ENCODE measurements at places on chromosomes 6 and 20. TPM values are rescaled to one million over a fixed set of nuclear protein-coding genes. Genes with fewer than 3 reads are reported as not detected.

ARMC2 gene
- polyA plus RNA-seq = 6.5 TPM

CCR6 gene
- not detected for polyA plus RNA-seq

GGTLC1 gene
- polyA plus RNA-seq = not detected

FOXS1 gene
- polyA plus RNA-seq = 4.1 TPM

- peaks cover 8% of the 10 kb centered on the region for H3K4me1 ChIP-seq
- H3K27ac ChIP-seq = peak overlapping the region; percentile 2
These were observed 2.3 kb upstream of the MARCKS start for GRCh38 chr6:113854531-113855499.

DNA sequence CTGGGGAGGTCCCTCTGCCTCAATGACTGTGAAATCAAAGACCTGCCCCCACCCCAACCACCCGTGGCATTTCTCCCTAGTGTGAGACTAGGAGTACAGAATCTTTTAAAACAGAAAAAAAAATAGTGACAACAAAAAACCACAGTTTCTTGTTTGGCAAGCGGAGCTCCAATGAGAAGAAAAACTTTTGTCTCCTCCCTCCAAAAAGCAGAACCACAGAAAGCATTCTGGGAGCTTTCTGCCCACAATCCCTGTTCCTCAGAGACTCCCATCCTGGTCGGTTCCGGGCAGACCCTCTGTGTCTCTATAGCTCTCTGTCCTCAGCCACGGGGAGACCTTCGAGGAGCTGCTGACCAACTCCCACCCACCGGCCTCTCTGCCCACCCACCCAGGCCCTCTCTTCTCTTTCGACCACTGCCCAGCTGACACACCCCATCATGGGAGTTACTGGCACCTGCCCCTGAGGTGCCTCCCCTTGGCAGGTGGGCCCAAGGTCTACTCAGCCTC lies 4.9 kb downstream of the PREX1 start:
- no peaks in the 10 kb centered on the region for H3K36me3 ChIP-seq
- no peaks in the 10 kb centered on the region for H3K27me3 ChIP-seq
- peaks cover 45% of the 10 kb centered on the region for H3K4me1 ChIP-seq
- DNase-seq = no peak

- H3K4me1 ChIP-seq = peaks cover 15% of the 10 kb centered on the region
- no peak overlapping the region for H3K27ac ChIP-seq
- no peaks in the 10 kb centered on the region for H3K36me3 ChIP-seq
- H3K27me3 ChIP-seq = no peaks in the 10 kb centered on the region
These were observed 27.0 kb downstream of the LAMA4 start for GRCh38 chr6:112227411-112227810.

DNA sequence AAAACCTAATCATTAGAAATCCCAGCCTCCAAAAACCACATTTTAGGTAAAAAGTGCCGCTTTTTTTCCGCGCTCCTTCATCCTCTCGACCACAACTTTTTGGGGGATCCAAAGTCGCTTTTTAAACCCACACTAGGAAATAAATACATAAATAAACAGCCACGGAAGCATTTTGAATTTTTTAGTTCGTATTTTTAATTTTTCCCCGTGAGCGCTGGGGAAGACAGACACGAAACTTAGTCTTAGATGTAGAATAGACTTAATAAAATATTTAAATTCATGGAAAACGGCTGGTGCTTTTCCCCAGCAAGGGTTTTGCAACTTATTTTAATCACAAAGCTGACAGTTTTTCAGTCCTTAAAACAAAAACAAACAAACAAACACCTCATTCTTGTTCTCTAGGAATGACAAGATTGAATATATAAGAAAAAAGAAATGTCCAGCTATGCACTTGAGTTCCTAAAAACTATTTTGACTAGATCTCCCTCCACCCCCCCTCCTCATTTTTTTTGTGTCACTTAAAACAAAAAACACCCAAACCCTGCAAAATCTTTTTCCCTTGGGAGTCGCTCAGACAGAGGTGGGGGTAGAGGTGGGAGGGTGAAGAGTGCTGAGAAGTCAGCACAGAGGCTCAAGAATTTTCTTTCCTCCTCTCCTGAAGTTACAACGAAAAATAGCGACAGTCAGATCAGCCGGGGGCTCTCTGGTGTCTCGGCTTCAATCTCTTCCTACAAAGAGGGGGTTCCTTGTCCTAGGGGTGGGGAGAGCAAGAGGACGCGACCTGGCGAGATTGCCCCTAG lies 43.4 kb upstream of the SUPT3H start:
- peaks cover 65% of the 10 kb centered on the region for H3K27me3 ChIP-seq
- peak overlapping the region; percentile 24 for H3K27ac ChIP-seq
- peak overlapping the region; percentile 66 for H3K4me3 ChIP-seq
- H3K4me1 ChIP-seq = peaks cover 16% of the 10 kb centered on the region

DNA sequence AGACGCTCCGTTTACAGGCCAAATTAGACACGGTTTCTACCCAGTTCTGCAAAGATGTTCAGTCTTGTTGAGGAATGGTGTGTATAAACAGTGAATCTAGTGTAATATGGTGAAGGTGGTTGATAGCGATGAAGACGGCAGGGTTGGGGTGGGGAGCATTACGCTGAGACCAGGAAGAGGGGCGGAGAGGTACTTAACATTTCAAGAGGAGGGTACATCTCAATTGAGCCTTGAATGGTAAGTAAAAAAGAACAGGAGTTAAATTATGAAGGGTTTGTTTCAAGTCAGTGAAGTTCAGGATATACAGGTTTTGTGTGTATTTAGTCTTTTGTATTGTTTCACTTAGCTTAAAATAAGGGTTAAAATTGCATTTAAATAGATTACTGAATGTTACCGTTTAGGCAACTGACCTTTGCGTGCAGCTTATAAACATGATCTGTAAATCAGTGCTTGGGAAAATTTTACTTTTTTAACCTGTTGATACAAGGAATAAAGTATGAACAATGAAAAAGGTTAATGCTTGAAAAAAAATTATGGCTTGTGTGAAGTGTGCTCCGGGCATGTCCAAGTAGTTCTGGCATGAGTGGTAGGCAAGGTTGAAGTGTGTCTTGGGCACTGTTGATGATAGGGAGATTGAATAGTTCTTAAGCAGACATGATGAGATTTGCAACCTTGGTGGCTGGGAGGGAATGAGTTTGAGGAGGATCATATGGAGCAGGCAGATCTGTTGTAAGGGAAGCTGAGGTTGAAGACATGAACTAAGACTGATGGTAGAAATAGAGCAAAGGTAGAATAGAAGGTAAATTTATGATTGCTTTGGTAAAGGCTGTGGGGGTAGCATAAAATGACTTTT lies 842 bp downstream of the POLR1C start:
- peaks cover 17% of the 10 kb centered on the region for H3K4me1 ChIP-seq
- no peaks in the 10 kb centered on the region for H3K27me3 ChIP-seq
- no peaks in the 10 kb centered on the region for H3K36me3 ChIP-seq
- peak overlapping the region; percentile 80 for H3K4me3 ChIP-seq

DNA sequence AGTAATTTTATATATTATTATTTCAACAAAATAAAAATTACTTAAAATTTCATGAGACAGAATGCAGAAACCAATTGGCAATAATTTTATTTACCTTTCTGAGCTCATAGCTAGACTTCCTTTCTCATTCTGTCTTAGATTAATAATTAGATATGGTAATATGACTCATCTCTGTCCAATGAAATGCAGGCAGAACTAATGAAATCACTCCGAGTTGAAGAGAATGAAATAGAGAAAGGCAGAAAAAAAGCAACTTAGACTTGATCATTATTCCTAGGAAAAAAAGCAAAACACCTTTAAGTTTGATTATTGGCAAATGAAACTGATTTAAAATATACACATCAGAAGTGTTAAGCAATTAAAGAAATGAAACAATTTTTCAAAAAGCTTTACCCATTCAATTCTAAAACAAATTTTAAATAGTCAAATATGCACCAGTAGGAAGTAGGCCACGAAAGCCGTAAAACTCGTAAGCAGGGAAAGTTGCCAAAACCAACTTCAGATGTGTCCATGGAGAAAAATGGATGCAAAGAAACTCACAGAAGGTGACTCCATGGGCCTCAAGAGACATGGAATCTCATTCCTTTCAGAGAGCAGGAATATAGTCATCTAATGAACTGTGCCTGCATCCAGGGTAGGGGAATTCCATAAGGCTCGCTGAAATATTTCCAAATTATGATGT lies 293.8 kb upstream of the RGS17 start:
- no peaks in the 10 kb centered on the region for H3K36me3 ChIP-seq
- H3K27me3 ChIP-seq = no peaks in the 10 kb centered on the region
- no peak for DNase-seq
- H3K4me1 ChIP-seq = no peaks in the 10 kb centered on the region
- no peak overlapping the region for H3K4me3 ChIP-seq
- no peak overlapping the region for H3K27ac ChIP-seq

DNA sequence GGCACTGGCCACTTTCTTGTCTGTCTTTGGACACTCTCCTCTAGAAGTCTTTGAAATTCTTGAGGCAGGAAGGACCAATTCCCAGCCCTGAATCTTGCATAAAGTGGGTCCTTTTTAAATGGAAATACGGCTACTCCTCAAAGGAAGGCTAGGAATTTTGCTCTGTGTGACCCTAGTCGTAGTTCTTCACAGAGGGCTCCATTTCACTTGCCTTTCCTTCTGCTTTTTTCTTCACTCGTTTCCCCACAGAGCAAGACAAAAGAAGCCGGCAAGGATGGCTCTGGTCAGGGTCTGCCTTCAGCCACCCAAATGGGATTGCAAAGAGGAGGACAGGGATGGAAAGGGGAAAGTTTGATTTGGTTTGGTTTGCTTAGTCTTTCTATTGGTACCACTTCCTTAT lies 25.8 kb downstream of the HLA-E start:
- H3K4me3 ChIP-seq = no peak overlapping the region
- no peak for DNase-seq
- peak overlapping the region; percentile 81 for H3K27ac ChIP-seq
- H3K36me3 ChIP-seq = no peaks in the 10 kb centered on the region

GRCh38 chr6:75934643-75935472 lies 137.6 kb downstream of the IMPG1 start:
- H3K36me3 ChIP-seq = no peaks in the 10 kb centered on the region
- no peak overlapping the region for H3K27ac ChIP-seq
- H3K27me3 ChIP-seq = no peaks in the 10 kb centered on the region
- peaks cover 6% of the 10 kb centered on the region for H3K4me1 ChIP-seq
- peak; percentile 32 for DNase-seq

- no peak overlapping the region for H3K27ac ChIP-seq
- no peak for DNase-seq
- no peaks in the 10 kb centered on the region for H3K4me1 ChIP-seq
- no peaks in the 10 kb centered on the region for H3K36me3 ChIP-seq
These were observed 19.8 kb upstream of the TGM3 start for GRCh38 chr20:2276015-2276414.

GRCh38 chr20:23298926-23299672 lies 51.5 kb upstream of the NXT1 start:
- no peak overlapping the region for H3K27ac ChIP-seq
- DNase-seq = no peak
- no peak overlapping the region for H3K4me3 ChIP-seq
- no peaks in the 10 kb centered on the region for H3K27me3 ChIP-seq
- no peaks in the 10 kb centered on the region for H3K4me1 ChIP-seq

DNA sequence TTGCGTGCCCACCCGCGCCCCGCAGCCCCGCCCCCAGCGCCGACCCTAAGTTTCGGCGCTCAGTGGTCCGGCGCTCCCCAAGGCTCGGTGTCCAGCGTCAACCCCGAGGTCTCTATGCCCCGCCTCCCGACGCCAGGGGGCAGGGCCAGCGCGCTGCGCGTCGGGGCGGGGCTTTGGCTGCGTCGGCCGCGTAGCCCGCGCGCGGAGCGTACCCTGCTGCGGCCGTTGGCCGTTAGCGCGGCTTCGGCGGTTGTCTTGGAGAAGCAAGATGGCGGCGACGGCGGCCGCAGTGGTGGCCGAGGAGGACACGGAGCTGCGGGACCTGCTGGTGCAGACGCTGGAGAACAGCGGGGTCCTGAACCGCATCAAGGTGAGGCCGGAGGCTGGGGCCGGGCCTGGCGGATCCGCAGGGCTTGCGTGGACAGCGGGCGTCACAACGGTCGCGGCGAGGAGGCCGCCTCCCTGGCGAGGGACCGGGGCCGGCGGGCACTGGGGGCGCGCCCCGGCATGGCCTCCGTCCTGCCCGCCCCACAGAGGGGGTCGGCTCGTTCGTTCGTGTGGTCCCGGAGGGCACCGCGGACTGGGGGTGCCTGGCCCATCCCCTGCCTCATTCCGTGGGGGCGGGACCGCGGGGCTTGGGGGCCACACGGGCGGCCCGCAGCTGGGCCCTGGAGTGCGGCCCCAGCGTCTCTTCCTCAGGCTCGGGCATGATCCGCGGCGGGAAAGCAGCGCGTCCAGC lies at the start of gene CEP43:
CEP43 (plus strand) TSS at position 253 of the 739 bp plus-strand sequence; CDS start at position 269, 16 bp downstream.
- no peaks in the 10 kb centered on the region for H3K27me3 ChIP-seq
- H3K4me1 ChIP-seq = peaks cover 32% of the 10 kb centered on the region
- peak; percentile 94 for DNase-seq

DNA sequence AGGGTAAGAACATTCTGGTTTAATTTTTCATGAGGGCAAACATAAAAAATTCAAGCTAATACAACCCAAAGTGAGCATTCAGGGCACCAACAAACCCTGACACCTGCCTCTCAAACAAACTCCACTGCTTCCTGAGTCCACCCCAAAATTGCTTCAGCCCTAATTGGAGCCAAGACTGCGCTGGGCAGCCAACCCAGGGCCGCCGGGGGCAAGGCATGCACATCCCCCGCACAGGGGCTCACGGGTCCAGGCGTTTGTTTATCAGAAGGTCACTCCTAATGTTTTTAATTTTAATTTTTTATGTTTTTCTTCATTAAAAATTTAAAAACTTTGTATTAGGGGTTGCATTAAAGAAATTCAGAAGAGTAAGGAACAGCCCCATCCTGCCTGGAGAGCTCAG lies 459.1 kb upstream of the CDH4 start:
- H3K4me1 ChIP-seq = no peaks in the 10 kb centered on the region
- H3K4me3 ChIP-seq = no peak overlapping the region
- H3K27ac ChIP-seq = no peak overlapping the region
- H3K27me3 ChIP-seq = no peaks in the 10 kb centered on the region
- no peak for DNase-seq

DNA sequence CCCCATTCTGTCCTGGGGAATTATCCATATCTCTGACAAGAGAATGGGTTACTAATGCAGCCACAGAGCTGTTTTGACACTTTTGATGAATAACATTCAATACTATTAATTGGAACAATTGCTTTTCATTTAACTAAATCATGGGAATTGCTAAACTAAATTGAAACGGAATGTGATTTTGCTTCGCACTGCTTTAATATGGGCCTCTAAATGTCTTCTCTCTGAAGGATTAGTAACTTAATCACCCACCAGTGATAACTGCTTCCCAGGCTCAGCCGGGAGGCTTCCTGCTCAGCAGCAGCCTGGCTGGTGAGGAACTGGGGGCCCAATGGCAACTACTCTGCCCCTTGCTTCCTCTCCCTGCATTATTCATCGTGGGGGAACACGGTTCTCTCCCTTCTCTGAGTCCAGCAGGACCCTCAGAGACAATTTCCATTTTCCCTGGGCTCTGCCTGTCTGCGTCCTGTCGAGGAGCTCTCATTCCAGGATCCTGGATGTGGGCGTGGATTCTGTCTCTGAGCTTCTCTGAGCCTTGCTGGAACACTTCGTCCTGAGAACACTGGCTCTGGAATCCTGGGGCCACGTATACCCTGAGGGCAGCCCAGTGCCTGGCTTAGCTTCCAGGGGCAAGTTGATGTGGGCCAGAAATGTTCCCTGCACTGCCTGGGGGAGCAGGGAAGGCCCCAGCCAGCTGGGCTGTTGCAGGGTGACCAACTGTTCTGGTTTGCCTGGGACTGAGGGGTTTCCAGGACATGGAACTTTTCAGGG lies 308.9 kb downstream of the DHX35 start:
- no peak overlapping the region for H3K4me3 ChIP-seq
- H3K27ac ChIP-seq = no peak overlapping the region
- H3K4me1 ChIP-seq = no peaks in the 10 kb centered on the region

- no peaks in the 10 kb centered on the region for H3K27me3 ChIP-seq
- peak; percentile 97 for DNase-seq
- peaks cover 78% of the 10 kb centered on the region for H3K4me1 ChIP-seq
- peaks cover 14% of the 10 kb centered on the region for H3K36me3 ChIP-seq
- H3K4me3 ChIP-seq = no peak overlapping the region
- H3K27ac ChIP-seq = peak overlapping the region; percentile 64
These were observed 145.1 kb downstream of the PREX1 start for GRCh38 chr20:48682529-48683363.

Measured in adrenal gland (tissue), 19 donors.